Heart left ventricle (tissue), 16 donors: ENCODE measurements at places on chromosomes 7 and 10. TPM values are rescaled to one million over a fixed set of nuclear protein-coding genes. Genes with fewer than 3 reads are reported as not detected.

CLRN3 gene
- not detected for polyA plus RNA-seq

GRCh38 chr7:32214913-32215312, 144.7 kb upstream of the PDE1C start:
- no peak for DNase-seq

- no peak for DNase-seq
Measured at GRCh38 chr7:65287023-65287422, 86.6 kb upstream of the ZNF92 start.

GRCh38 chr7:28202222-28202621, 21.6 kb upstream of the JAZF1 start:
- DNase-seq, result no peak

RNF32 gene
- 0.19 TPM for polyA plus RNA-seq

DNA sequence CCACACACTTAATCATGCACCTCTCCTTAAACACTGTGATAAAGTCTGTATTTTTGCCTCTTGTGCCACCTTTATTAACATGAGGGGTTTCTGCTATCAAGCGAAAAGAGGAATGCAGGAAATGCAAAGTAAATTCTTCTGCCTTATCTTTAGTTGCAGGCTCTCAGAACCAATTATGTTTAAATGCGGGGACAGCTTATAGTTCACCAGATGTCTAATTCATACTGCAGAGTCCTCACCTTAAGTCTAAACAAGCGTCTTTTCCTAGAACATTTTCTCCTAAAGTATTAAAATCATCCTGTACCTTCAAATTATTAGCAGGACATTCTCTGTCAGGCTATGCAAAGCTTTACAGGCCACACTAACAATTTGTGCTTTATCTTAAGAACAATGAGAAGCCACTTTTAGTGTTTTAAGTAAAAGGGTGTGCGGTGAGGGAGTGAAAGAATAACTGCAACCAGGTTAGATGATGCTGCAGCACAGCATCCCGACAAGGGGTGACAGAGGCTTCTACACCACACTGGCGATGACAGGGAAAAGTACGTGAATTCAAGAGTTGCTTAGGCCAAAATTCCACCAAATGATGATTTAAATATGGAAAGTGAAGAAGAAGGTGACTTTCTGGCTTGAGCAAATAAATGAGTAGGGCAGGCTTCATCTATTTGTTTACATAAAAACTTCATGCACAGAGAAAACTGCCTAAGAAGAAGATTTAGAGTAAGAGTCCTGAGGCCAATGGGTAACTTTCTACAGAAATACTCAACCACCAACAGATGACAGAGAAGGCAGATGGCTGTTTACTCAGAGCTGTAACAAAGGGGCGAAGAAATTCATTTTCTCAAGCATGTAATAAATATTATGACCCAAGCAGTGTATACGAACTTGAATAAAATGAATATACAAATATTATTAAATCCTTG, 36.0 kb downstream of the EZH2 start:
- DNase-seq, result no peak

DNA sequence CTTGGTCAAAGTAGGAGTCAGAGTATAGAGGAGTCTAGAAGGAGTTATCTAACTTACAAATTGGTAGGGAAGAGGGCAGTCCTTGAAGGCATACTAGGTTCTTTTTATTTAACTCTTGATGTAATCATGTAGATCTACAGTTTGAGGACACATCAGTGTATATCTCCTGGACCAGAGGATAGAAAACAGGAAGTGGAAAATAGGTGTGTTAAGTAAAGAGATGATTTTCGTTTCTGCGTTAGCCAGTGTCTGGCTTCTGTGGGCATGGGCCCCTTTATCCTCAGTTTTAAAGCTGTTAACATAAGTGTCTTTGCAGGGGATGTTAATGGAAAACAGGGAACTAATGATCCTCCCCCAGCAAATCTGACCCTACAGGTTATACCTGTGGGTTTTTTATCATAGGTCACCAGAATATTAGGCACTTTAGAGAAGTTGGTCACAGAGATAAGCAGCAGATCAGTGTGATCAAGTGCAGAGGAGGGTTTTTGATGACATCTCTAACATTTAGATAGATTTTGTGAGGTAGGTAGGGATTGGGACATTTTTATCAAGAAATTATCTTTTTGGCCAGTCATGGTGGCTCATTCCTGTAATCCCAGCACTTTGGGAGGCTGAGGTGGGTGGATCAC, 58.6 kb upstream of the PRSS1 start:
- DNase-seq, result no peak

GOLGA7B gene
- polyA plus RNA-seq, result 0.19 TPM

GRCh38 chr10:18406136-18406535, 245.3 kb downstream of the NSUN6 start:
- no peak for DNase-seq

- no peak for DNase-seq
Measured at GRCh38 chr10:75435291-75435690, 3.9 kb downstream of the LRMDA start.

ZNF277 gene
- 10.6 TPM for polyA plus RNA-seq

GIMAP6 gene
- 13.8 TPM for polyA plus RNA-seq
